RPMI8226 (cell line): ENCODE measurements at places on chromosomes 3 and 15.
A peak's percentile ranks its signal among the peaks of the same experiment; 100 is the strongest.

- no peak for DNase-seq
These were observed 28.3 kb upstream of the MYZAP start for GRCh38 chr15:57563416-57563815.

DNA sequence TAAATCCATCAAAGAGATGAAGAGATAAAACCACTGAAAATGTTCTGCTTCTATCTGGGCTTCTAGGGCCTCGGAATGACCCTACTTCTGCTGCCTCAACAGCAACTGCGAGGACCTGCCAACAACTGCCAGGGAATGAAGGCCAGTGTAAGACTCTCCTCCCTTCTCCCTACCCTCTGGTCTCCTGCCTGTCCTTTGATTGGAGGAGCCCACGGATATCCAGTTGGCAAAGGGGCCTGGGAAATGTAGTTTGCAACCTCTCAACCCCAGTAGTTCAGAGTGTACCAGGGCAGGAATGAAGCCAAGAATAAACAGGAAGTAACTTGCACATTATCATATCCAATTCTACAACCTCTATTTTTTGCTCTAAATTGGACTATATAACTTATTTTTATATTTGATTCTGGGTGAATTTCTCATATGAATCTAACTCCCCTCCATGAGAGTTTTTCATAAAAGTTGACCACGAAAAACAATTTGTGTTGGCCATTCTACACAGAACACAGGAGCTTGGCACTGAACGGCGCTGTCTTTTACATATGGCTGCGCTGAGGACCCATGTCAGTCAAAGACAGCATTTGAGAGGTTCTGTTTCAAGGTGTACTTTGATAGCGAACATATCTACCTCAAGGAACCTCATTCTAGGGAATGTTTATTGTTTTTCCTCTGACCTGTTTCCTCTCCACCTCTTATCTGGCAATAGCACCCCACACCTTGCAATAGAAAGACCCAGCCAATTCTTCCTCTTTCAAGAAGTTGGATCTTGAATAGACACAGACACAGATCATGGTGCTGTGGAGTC is 91.1 kb upstream of the RNF7 start:
- DNase-seq = peak; percentile 60

DNA sequence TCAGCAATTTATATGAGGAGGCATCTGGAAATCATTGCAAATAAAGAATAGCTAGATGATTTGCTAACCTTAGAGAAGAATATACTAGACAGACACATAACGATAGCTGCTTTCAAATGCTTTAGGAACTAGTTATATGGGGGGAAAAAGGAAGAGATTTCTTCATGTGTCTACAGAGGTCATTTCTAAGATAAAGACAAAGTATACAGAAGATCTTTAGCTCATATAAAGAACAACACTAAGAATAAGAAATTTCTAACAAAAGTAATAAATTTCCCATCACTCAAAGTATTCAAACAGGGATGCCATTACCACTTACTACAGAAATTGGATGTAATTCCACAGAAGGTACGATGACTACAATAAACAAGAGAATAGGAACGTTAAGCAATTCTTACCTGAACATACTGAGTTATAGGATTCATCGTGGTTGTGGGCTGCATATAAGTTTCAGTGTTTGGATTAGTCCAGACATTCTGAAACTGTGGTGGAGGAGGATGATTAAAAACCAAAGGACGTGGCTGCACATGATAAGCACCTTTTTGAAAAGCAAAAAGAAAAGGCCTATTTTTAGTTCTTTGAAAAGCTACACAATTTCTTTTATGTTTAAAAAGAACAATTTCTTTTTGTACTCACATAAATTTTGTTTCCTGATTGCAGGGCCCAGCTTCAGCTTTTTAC is 8.7 kb downstream of the DAZL start:
- no peak for DNase-seq

GRCh38 chr3:131553495-131554247 is 50.9 kb upstream of the MRPL3 start:
- peak; percentile 13 for DNase-seq

GRCh38 chr3:4759689-4760312 is 219.4 kb upstream of the BHLHE40 start:
- DNase-seq = no peak

DNA sequence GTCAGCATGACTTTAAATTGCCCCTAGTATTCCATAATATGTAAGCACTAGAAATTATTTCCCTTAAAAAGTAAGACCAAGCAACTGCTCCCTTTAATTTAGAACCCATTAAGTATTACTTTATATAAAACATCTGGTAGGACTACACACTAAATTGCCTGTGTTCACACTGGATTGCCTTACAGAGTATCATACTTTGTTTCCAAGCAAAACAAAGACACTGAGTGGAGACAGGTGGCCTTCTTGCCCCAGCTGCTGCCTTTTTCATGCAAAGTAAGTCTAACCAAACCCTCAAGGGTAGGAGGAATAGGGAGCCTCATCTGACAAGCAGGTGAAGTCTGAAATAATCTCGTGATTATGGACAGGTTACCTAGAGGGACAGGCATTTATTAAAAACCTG is 87.3 kb downstream of the PEX5L start:
- peak; percentile 86 for DNase-seq
